ENCODE measurements at places on chromosomes 11 and 22.

DNA sequence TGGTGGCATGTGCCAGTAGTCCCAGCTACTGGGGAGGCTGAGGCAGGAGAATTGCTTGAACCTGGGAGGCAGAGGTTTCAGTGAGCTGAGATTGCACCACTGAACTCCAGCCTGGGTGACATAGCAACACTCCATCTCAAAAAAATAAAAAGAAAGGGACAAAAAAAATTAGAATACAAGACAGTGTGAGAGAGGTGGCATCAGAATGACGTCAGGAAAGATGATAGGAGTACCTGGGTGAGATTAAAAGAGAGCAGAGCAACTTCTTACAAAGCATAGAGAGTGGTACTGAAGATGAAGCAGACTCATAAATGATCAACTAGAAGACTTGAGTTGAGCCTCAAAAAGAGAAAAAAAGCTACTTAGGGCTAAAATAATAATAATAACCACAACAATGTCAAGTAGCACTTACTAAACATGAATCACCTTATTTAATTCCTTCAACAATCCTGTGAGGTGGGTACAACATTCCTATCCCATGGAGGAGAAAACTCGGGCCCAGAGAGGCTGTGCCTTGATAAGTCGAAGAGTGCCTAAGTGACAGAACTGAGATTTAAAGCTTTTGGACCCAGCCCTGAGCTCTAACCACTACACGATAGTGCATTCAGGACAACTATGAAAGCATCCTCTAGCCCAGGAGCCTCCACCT is 5.2 kb upstream of the SLN start:
- no peak for DNase-seq
- no peaks in the 10 kb centered on the region for H3K36me3 ChIP-seq
- no peaks in the 10 kb centered on the region for H3K27me3 ChIP-seq
- no peak overlapping the region for H3K27ac ChIP-seq
- no peak overlapping the region for H3K4me3 ChIP-seq

DNA sequence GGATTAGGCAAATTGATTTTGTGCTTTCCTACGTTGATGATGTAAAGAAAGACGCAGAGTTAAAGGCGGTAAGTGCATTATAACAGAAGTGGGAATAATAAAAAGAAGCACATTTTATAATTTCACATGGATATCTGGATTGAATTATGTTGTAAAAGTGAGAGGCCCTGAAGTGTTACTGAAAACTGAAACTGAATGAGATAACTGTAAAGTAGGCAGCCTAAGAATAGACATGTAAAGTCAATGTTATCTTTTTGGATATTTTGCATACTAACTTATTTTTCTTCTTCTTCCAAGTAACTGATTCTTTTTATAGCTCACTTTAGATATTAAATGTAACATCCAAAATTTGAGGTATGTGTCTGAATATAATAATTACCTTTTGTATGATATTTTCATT is 28.3 kb downstream of the ANO5 start:
- no peak for DNase-seq
- H3K36me3 ChIP-seq, result no peaks in the 10 kb centered on the region
- no peaks in the 10 kb centered on the region for H3K4me1 ChIP-seq
- H3K4me3 ChIP-seq, result no peak overlapping the region

DNA sequence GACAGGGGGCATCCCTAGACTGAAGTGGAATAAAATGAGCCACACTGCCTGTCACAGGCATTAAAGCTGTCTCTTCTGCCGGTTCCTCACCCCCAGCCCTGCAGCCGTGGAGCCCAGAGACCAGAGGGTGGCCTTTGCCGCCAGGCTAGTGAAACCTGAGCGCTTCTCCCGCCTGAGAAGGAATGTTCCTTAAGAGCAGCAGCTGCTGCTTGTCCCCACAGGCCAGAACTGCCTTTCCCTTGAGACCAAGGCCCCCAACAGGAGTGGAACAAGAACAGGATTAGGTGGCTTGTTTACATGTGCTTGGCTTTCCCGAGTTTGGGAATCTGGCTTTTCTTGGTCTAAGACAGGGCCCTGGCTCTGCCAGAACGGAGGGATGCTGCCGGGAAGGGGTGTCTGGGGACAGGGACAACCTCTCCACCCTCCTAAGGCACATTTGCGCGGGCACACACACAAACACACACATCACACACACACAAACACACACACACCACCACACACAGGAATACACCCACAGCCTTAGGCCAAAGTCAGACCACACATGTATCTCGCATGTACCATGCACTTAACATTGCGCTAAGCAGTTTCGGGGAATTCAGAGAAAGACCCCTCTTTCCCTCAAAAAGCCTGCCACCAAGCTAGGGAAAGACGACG is 91.8 kb downstream of the FEZ1 start:
- peaks cover 6% of the 10 kb centered on the region for H3K4me1 ChIP-seq
- no peak overlapping the region for H3K27ac ChIP-seq
- H3K36me3 ChIP-seq, result no peaks in the 10 kb centered on the region
- DNase-seq, result no peak

DNA sequence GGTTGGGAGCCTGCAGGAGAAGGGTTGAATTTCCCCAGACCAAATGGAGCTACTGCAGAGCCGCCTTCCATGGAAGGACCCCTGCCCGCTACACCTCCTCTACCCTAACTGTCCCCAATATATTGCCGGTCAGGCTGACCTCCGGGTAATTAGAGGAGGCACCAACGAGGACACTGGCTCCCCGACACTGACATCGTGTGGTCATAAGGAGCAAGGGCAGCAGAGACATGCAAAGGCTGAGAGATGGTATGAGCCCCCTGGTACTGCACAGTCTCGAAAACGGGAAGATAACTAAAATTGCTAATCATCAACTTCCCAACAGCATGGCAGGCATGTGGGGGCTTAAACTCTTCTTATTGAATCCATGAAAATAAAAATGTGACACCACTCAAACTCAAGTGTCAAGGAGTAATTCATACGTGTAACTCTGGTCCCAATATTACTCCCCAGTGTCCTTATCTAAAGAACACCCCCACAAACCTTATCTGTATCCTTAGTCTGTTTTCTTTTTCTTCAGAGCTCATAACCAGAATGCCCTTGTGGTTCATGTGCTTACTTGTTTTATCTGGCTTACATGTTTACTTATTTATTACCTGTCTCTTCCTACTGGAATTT is 4.4 kb downstream of the CAVIN3 start:
- H3K36me3 ChIP-seq, result no peaks in the 10 kb centered on the region
- peaks cover 12% of the 10 kb centered on the region for H3K27me3 ChIP-seq
- H3K4me1 ChIP-seq, result peaks cover 11% of the 10 kb centered on the region
- peak; percentile 10 for DNase-seq

DNA sequence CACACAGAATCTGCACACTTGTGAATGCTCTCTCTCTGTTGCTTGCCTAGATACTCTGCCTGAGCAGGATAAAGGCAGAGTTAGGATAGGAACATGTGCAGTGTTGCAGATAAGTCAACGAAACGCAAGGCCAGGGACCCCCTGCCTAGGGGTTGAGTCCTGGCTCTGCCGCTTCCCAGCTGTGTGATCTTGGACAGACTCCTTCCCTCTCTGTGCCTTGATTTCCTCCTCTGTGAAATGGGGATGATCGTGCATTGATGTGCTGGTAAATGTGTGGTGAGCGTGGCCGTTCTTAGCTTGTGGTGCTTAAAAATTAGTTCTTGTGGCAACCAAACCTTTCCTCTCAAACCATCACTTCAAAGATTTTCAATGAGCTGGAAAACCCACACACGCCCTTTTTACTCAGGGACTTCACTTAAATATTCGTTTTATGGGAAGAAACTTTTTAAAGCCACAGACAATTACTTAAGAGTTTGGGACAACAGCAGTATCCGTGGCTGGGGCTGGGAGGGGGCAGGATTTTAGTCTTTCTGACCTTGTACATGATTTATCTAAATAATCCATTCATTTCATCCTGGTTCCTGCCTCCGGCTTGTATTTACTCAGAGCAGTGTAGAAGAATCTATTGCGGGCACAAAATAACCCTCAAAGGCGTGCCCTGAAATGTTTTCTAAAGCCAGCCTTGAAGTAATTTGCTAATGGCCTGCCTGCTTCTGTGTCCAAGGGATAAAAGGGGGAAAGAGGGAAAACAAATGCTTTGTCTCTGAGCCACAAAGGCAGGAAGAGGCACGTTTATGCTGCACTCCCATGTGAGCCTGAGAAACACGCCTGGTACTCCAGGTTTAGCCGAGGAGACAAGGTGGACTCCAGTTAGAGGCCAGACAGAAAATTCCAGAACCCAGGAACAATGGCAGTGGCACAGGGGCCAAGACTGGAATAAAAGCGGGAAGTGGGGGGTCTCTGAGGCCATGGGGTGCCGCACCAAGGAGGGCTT is 85.0 kb upstream of the CRYBB3 start:
- no peak overlapping the region for H3K4me3 ChIP-seq
- no peak overlapping the region for H3K27ac ChIP-seq
- H3K4me1 ChIP-seq, result peaks cover 7% of the 10 kb centered on the region
- no peaks in the 10 kb centered on the region for H3K36me3 ChIP-seq
- no peak for DNase-seq

- H3K4me3 ChIP-seq, result no peak overlapping the region
- H3K4me1 ChIP-seq, result peaks cover 10% of the 10 kb centered on the region
- no peaks in the 10 kb centered on the region for H3K36me3 ChIP-seq
- H3K27ac ChIP-seq, result no peak overlapping the region
- no peak for DNase-seq
Observed at GRCh38 chr11:46294365-46295309, 17.2 kb downstream of the CREB3L1 start.

GRCh38 chr22:45709060-45709739 is 37.6 kb downstream of the ATXN10 start:
- H3K27ac ChIP-seq, result no peak overlapping the region
- H3K36me3 ChIP-seq, result peaks cover 23% of the 10 kb centered on the region
- no peak for DNase-seq
- no peak overlapping the region for H3K4me3 ChIP-seq
- no peaks in the 10 kb centered on the region for H3K27me3 ChIP-seq

GRCh38 chr11:76785513-76785912 is 2.4 kb downstream of the TSKU start:
- H3K4me3 ChIP-seq, result no peak overlapping the region
- no peaks in the 10 kb centered on the region for H3K36me3 ChIP-seq
- H3K4me1 ChIP-seq, result no peaks in the 10 kb centered on the region
- DNase-seq, result no peak
- H3K27me3 ChIP-seq, result no peaks in the 10 kb centered on the region

- H3K27me3 ChIP-seq, result no peaks in the 10 kb centered on the region
- no peaks in the 10 kb centered on the region for H3K36me3 ChIP-seq
- no peak overlapping the region for H3K4me3 ChIP-seq
- H3K4me1 ChIP-seq, result no peaks in the 10 kb centered on the region
- DNase-seq, result no peak
Observed at GRCh38 chr11:17590463-17590862, 43.4 kb downstream of the OTOG start.

GRCh38 chr11:36254713-36255112 is 34.5 kb downstream of the COMMD9 start:
- no peak for DNase-seq
- H3K27me3 ChIP-seq, result no peaks in the 10 kb centered on the region
- no peak overlapping the region for H3K4me3 ChIP-seq
- H3K36me3 ChIP-seq, result no peaks in the 10 kb centered on the region
- no peak overlapping the region for H3K27ac ChIP-seq
- H3K4me1 ChIP-seq, result no peaks in the 10 kb centered on the region

- H3K27me3 ChIP-seq, result no peaks in the 10 kb centered on the region
- no peaks in the 10 kb centered on the region for H3K36me3 ChIP-seq
- no peaks in the 10 kb centered on the region for H3K4me1 ChIP-seq
- DNase-seq, result no peak
- H3K27ac ChIP-seq, result no peak overlapping the region
Observed at GRCh38 chr11:123323568-123323967, 106.5 kb upstream of the GRAMD1B start.

- no peak overlapping the region for H3K27ac ChIP-seq
- H3K27me3 ChIP-seq, result no peaks in the 10 kb centered on the region
- no peaks in the 10 kb centered on the region for H3K36me3 ChIP-seq
- no peak overlapping the region for H3K4me3 ChIP-seq
Observed at GRCh38 chr11:132402071-132402684, 1031.8 kb downstream of the NTM start.

DNA sequence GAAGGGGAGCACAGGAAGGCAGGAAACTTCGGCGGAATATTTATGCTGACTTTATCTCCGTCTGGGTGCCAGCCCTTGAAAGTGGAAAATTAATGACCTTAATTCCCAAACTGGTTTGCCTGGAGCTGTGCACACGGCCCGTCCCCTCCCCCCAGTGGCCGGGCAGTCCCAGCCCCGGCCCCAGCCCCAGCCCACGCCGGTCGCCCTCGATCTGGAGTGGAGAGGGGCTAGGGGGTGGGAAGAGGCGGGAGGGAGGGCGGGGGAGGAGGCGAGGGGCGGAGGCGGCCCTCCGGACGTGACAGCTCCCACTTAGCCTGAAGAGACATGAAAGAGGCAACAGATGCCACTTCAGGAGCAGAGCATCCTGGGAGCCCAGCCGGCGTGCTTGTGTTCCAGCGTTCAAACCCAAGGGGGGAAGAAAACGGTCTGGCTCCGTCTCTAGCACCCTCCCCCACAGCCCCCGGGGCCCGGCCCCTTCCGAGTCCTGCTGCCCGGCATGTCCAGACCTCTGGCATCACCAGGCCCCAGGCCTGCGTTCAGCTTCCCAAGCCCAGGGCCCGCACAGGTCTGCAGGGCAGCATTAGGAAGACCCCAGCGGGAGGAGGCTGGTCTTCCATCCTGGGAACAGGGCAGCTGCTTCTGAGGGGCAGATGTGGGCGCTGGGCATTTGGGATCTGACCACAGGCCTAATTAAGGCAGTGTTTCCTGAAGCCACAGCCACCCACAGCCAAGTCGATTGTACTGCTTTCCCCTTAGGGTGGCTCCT is 20.0 kb upstream of the LMO1 start:
- H3K36me3 ChIP-seq, result no peaks in the 10 kb centered on the region
- no peak overlapping the region for H3K27ac ChIP-seq
- no peaks in the 10 kb centered on the region for H3K27me3 ChIP-seq
- H3K4me3 ChIP-seq, result no peak overlapping the region
- H3K4me1 ChIP-seq, result no peaks in the 10 kb centered on the region

DNA sequence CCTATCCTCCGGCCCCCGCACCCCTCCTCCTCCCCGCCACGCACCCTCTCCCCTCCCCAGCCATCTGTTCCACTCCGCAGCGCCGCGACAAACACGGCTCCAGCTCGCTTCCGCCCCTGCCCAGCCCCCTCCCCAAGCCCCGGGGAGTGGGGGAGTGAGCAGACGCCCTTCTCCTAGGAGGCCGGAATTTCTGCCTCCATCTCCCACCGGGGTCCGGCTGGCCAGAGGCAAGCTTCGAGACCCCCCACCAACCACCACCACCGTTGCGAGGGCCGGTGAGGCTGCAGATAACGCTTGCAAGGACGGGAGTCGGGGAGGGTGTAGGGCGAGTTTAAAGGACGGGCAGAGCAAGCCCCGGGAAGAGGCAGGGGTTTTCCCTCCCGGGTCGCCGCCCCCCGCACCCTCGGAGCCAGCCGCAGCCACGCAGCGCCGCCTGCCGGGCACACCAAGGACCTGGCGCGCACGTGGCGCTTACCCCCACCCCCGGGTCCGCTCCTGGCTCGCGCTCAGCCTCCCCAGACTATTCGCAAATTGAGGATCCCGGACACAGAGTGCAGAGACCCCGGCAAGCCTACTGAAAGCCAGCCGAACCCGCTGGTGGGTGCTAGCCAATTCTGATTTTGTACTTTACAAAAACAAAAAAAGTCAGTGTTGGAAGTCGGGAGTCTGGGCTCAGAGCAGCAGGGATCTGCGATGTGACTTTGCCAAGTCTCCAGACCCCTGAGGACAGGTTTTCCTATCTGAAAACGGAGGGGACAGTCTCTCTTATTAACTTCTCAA is 22.6 kb downstream of the RTN4RL2 start:
- H3K4me1 ChIP-seq, result peaks cover 11% of the 10 kb centered on the region
- DNase-seq, result peak; percentile 49
- H3K27me3 ChIP-seq, result peaks cover 7% of the 10 kb centered on the region

GRCh38 chr22:17862646-17863181 is 88.4 kb upstream of the BID start:
- peaks cover 9% of the 10 kb centered on the region for H3K36me3 ChIP-seq
- no peak for DNase-seq
- H3K27me3 ChIP-seq, result no peaks in the 10 kb centered on the region
- H3K27ac ChIP-seq, result no peak overlapping the region
- no peak overlapping the region for H3K4me3 ChIP-seq
